Breast epithelium (tissue), 4 donors: ENCODE measurements at places on chromosomes 12 and 14. TPM values are rescaled to one million over a fixed set of nuclear protein-coding genes. Genes with fewer than 3 reads are reported as not detected.

DNA sequence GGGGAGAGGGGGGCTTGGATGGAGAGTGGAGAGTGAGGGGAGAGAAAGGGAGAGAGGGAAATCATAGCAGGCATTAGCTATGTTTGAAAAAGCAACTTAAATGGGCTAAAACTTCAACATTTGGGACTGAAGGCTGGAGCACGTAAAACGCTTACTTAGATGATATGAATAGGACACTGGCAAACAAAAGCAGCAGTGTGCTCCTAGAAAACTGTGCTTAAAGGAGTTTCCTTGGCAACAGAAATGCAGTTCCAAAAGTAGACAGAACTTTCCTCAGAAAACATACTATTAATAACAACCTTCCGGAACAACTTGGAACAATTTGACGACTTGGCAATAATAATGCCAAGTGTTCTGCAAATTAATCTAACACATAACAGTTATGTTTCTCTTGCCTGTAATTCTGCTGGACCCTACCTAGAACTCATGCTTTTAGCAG, 235.5 kb upstream of the NPAS3 start:
- DNase-seq = no peak
- H3K4me3 ChIP-seq = peak overlapping the region; percentile 23
- H3K27ac ChIP-seq = peak overlapping the region; percentile 89
- H3K36me3 ChIP-seq = no peaks in the 10 kb centered on the region
- no peaks in the 10 kb centered on the region for H3K4me1 ChIP-seq

- no peaks in the 10 kb centered on the region for H3K27me3 ChIP-seq
- H3K36me3 ChIP-seq = no peaks in the 10 kb centered on the region
- H3K4me3 ChIP-seq = no peak overlapping the region
- no peaks in the 10 kb centered on the region for H3K4me1 ChIP-seq
- H3K27ac ChIP-seq = no peak overlapping the region
Measured at GRCh38 chr12:84632556-84632955, 280.0 kb downstream of the SLC6A15 start.

The TSPAN19 gene
- not detected for total RNA-seq

The GPR162 gene
- total RNA-seq = 4.2 TPM

DNA sequence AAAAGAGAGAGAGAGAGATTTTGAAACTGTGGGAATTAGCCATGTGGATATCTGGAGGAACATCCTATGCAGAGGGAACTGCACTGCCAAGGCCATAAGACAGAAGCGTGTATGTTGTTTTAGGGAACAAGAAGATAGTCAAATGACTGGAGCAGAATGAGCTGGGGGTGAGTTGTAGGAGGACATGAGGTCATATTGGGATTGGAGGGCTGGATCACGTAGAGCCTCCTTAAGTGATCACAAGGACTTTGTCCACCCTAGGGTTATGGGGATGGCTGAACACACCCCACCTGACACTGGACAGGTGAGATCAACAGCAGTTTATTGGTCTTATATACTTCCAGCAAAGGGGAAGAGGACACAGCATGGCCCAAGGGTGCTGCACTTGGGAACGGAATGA, 8.2 kb upstream of the CGRRF1 start:
- H3K27me3 ChIP-seq = no peaks in the 10 kb centered on the region
- no peaks in the 10 kb centered on the region for H3K36me3 ChIP-seq
- no peak overlapping the region for H3K4me3 ChIP-seq
- H3K27ac ChIP-seq = no peak overlapping the region
- no peaks in the 10 kb centered on the region for H3K4me1 ChIP-seq

DNA sequence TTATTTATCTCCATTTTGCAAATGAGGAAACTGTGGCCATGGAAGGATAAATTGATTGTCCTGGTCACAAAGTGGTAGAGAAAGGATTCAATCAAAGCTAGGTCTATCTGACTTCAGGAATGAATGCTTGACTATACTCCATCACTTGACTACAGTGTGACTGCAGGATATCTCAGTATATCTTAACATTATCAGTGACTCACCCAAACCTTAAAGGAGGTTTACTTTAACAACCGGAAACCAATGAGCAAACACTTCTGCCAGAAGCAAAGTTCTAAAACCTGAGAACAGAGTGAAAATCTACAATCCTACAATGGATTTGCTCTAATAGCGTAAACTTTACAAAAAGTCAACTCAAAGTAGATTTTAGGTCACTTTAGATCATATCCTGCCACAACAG, 277.0 kb downstream of the CEP128 start:
- H3K27me3 ChIP-seq = no peaks in the 10 kb centered on the region
- no peaks in the 10 kb centered on the region for H3K36me3 ChIP-seq
- H3K4me3 ChIP-seq = no peak overlapping the region
- no peaks in the 10 kb centered on the region for H3K4me1 ChIP-seq
- no peak for DNase-seq
- no peak overlapping the region for H3K27ac ChIP-seq

The VAMP1 gene
- 8.2 TPM for total RNA-seq

GRCh38 chr14:22039938-22040780, 366.5 kb upstream of the OR4E1 start:
- no peak for DNase-seq
- no peaks in the 10 kb centered on the region for H3K4me1 ChIP-seq
- H3K4me3 ChIP-seq = no peak overlapping the region
- no peaks in the 10 kb centered on the region for H3K27me3 ChIP-seq
- H3K36me3 ChIP-seq = no peaks in the 10 kb centered on the region

GRCh38 chr14:74853581-74853980, 22.4 kb downstream of the PROX2 start:
- no peak for DNase-seq
- no peaks in the 10 kb centered on the region for H3K27me3 ChIP-seq
- H3K4me3 ChIP-seq = no peak overlapping the region
- H3K4me1 ChIP-seq = no peaks in the 10 kb centered on the region

GRCh38 chr14:92624764-92625163, 111.2 kb downstream of the RIN3 start:
- no peaks in the 10 kb centered on the region for H3K4me1 ChIP-seq
- H3K27ac ChIP-seq = no peak overlapping the region
- H3K36me3 ChIP-seq = no peaks in the 10 kb centered on the region

The SRRM4 gene
- not detected for total RNA-seq

- no peaks in the 10 kb centered on the region for H3K4me1 ChIP-seq
- H3K4me3 ChIP-seq = no peak overlapping the region
- DNase-seq = no peak
- no peak overlapping the region for H3K27ac ChIP-seq
- H3K36me3 ChIP-seq = no peaks in the 10 kb centered on the region
Measured at GRCh38 chr14:95838862-95839261, 37.8 kb upstream of the TUNAR start.

The SIX6 gene
- not detected for total RNA-seq

DNA sequence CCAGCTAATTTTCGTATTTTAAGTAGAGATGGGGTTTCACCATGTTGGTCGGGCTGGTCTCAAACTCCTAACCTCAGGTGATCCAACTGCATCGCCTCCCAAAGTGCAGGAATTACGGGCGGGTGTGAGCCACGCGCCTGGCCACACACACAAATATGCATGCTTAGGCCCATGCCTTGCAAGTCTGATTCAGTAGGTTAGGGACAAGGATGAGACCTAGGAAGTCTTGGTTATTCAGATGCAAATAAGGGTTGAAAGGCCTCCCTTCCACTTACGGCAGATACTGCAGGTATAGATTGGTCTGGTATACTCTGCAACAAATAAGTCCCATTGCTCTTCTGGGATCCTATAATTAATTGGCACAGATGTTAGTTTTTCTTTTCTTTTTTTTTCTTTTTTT, 32.9 kb downstream of the TXNRD1 start:
- no peak overlapping the region for H3K4me3 ChIP-seq
- no peak overlapping the region for H3K27ac ChIP-seq
- DNase-seq = no peak
- no peaks in the 10 kb centered on the region for H3K4me1 ChIP-seq

- no peak overlapping the region for H3K4me3 ChIP-seq
- DNase-seq = peak; percentile 40
- no peaks in the 10 kb centered on the region for H3K36me3 ChIP-seq
- H3K27me3 ChIP-seq = no peaks in the 10 kb centered on the region
- no peaks in the 10 kb centered on the region for H3K4me1 ChIP-seq
Measured at GRCh38 chr12:97984974-97985580, 522.5 kb downstream of the RMST start.

The AICDA gene
- total RNA-seq = not detected

GRCh38 chr12:65156366-65156841, 13.0 kb upstream of the LEMD3 start:
- no peaks in the 10 kb centered on the region for H3K4me1 ChIP-seq
- no peak overlapping the region for H3K4me3 ChIP-seq
- no peaks in the 10 kb centered on the region for H3K36me3 ChIP-seq
- H3K27ac ChIP-seq = no peak overlapping the region
- no peak for DNase-seq
- peaks cover under 1% of the 10 kb centered on the region for H3K27me3 ChIP-seq
